AG09319 (cell line): ENCODE measurements at places on chromosomes 2 and 18.

DNA sequence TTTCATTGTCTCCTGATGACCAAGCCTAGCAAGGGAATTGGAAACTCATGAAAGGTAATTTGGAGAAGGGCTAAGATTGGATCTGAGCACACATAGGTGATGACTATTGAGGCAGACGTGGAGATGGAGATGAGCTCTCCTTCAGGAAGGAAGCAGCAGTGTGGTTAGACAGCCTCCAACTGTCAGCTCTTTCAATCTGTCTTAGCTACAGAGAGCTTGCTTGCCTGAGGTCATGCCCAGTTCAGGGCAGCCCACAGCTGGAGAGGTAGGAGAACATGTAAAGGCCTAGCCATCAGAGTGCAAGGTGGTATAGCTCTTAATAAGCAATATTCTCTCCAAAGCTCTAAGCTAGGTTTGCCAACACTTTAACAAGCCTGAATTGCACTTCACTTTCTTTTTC is 79.2 kb downstream of the THSD7B start:
- DNase-seq: no peak

- no peak for DNase-seq
These were observed 963 bp downstream of the INPP1 start for GRCh38 chr2:190344276-190344827.

DNA sequence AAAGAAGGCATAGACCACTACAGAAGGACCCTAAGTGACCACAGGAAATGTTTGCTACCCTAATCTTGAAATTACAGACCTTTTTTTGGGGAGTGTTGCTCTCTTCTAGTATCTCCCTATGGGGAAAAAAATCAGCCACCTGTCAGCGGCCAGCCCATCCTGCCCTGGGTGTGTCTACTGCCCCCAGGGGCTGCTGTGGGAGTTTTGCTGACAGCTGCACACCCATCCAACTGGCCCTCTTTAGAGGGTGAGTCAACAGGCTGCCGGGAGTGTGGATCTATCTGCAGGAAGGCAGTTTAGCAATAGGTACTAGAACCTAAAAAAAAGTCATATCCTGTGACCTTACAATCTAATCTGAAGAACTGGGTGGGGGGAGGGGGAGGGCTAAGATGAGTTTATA is 796 bp upstream of the DYSF start:
- DNase-seq: no peak

- no peak for DNase-seq
These were observed 69.9 kb downstream of the RHOB start for GRCh38 chr2:20516646-20517341.

DNA sequence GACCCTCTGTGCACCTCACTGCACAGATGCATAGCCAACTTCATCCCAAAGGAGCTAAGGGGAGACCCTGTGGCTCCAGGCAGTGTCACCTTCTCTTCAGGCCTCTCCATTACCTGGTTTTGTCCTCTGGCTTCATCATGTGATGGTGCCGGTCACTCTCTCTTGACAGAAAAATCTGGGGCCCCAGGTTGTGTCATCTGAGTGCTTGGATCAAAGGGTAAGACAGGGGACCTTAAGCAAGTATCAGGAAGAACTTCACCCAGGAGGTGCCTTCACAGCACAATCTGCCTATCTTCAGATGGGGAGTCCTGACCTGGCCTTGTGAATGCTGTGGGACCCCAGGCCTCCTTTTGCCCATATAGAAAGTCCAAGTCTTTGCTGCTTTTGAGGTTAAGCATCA is 104.4 kb downstream of the POLR1A start:
- DNase-seq: no peak

DNA sequence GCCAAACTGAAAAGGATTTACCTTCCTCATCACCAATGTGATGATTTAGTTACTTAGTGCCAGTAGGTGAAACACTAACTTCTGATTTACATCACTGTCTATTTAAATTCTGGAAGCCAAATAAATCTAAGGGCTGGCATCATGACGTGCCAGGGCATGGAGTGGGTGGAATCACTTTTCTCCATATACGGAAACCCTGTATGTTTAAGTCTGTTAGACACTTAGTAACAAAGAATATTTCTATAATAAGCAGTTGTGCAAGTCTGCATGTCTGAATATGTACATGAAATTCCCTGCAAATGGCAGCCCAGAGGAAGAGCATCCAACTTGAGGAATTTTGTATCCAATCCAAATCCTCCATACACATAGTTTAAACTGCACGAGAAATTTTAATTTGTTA is 243.1 kb upstream of the SMAD7 start:
- no peak for DNase-seq
